Uterus (tissue), 4 donors: ENCODE measurements at places on chromosomes 5 and 9. TPM values are rescaled to one million over a fixed set of nuclear protein-coding genes. Genes with fewer than 3 reads are reported as not detected.
A peak's percentile ranks its signal among the peaks of the same experiment; 100 is the strongest.

GRCh38 chr9:108924466-108924865 lies 9.5 kb downstream of the ELP1 start:
- DNase-seq = no peak

DNA sequence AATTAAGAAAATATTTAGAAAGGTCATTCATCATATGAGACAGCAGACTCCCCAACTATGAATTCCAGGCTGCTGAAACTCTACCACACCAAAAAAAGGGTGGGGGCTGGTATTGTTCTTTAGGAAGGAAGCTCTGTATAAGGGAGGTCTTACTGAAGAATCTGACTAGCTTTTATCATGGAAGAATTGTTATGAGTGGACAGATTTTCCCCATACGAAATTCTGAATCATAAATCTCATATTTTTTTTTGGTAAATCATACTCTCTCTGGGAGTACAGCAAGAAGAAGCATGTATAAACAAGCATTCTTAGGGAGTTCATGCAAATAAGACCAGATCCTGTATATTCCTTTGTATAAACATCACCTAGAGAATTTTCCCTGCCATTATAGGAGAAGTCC lies 220.0 kb downstream of the SLC12A2 start:
- no peak for DNase-seq

DNA sequence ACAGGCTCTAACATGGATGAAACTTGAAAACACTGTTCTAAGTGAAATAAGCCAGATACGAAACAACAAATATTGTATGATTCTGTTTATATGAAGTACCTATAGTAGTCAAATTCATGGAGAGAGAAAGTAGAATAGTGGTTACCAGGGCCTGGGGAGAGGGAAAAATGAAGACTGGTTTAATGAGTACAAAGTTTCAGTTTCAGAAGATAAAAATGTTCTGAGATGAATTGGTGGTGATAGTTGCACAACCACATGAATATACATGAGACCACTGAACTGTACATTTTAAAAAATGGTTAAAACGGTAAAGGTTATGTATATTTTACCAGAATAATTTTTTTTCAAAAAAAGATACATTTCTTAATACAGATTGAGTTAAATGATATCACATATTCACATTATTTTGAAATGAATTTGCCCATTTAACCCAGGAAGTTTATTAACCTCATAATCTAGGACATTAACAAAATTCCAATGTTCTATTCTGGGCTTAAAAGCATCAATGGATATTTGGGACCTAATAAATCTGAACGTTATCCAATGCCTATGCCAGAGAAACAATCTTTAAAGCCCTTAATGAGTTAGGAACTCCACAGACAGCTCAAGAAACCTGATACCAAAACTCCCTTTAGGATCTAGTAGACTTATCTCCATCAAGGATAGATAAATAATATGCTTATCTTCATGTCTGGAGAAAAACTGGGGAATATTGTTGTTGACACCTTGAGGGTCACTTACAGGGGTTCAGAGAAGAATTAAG lies 521.3 kb downstream of the EFNA5 start:
- DNase-seq = no peak

GRCh38 chr9:123753016-123753415 lies 176.9 kb downstream of the DENND1A start:
- DNase-seq = no peak

GRCh38 chr9:91162784-91163443 lies 198.8 kb downstream of the AUH start:
- DNase-seq = no peak

GRCh38 chr9:102237520-102237919 lies 499.1 kb upstream of the GRIN3A start:
- no peak for DNase-seq

DNA sequence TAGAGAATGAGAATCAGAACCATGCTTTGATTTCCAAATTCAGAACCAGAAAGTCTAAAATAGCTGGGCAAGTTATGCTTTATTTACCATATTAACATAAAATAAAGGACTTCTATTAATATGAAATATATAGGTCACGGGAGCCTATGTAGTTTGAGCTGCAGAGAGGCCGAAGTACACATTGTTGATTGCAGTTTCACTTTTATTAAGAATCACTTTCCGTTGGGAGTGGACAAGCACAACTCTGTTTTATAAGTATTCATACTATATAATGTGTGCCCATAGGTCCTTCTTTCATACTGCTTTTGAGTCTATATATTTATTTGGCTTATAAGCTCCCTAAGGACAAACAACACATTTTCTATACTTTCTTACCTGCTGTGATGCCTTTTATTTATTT lies 58.7 kb upstream of the DMRT3 start:
- DNase-seq = no peak

GRCh38 chr5:149588936-149589335 lies 7.6 kb downstream of the ARHGEF37 start:
- DNase-seq = no peak

- no peak for DNase-seq
These were observed 6.8 kb downstream of the IFNB1 start for GRCh38 chr9:21070906-21071305.

- DNase-seq = peak; percentile 3
These were observed 5.1 kb upstream of the ORM1 start for GRCh38 chr9:114317665-114318357.

DNA sequence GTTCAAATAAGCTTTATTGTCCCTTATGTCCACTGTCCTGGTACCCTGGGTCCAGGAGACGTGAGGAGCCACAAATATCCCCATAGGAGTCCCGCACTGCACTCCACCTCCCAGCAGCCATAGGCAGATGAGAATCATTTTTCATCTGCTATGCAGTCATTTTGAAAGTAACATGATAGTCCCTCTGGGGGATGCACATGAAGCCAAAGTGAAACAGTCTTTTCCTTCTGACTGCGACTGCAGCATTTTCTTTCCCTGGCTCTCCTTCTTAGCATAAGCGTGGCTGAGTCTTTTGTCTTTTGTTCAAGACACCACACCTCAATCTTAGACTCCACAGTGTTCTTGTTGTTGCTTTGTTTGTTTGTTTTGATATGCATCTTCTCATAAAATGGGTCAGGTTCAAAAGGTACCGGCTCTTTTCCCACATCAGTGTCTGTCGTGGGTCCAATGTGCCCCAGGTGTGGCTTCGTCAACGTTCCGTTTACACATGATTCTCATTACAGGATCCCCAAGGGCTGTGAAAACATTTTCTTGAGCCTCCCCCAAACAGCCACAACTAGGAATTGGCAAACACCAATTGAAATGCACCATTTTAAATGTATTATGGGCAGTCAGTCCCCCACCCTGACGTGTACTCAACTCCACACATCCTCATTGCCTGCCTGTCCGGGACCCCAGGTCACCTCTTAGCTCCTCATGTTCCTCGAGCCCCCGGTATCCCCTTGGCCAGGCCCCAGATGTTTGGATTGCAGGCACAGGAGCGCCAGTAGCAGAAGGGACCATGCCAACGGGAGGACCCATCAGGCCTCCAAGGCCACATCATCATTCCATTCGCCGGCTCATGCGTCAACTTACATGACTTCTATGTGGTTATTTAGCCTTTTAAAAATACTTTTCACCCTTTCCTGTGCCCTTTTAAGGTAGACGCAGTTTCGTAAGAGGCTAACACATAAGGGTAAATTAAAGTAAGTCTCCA lies 237.8 kb upstream of the DAPK1 start:
- DNase-seq = no peak

GRCh38 chr9:115341426-115341825 lies 223.5 kb upstream of the TNC start:
- no peak for DNase-seq

GRCh38 chr5:1068204-1068894 lies 43.5 kb downstream of the SLC12A7 start:
- peak; percentile 35 for DNase-seq

DNA sequence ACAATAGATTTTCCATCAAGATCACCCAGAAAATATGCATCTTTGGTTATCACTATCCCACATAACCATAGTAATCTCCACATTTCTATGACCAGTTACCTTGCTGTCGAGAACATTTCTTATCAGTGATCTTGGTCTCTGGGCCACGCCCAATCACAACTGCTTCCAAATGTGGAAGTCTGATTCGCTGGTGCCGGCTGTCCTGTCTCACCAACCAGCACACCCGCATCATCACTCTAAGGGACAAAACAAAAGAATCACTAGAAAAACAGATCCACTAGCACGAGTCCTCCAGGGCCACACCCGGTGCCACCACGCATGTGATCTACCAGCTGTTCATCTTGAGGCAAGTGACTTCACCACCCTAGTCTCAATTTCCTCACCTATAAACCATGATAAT lies 11.8 kb downstream of the APTX start:
- no peak for DNase-seq

DNA sequence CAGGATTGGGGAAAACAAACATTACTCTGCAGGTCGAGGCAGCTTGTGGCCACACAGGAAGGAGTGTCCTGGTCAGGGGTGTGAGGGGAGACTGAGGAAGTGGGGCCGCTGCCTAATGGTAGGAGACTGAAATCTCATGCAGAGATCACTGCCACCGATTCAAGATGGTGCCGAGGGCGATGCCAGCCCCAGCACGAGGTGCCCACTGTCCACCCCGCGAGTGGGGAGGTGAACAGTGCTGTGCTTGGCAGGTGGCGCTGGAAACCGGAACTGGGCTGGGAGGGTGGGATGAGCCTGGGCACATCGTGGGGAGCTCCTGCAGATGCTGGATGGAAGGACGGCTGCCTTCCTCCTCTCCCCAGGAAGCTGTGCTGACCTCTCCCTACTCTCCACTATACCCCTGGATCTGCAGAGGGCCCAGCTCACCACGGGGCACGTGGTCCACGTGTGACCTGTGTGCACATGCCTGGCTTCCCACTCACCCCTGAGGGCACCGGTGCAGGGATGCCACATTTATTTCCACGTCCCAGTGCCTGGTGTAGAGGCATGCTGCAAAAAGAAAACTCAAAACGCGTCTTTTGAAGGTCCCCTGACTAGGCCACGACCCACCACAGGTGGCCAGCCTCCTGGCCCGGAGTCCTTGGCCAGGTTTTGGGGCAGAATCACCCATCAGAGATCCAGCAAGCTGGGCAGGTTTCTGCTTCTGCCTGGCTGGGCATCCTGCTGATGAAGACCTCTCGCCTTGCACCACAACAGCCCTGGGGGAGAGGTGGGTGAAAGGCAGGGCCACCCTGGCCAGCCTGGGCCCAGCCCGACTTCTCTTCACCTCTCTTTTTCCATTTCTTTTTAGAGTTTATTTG lies 71.7 kb upstream of the FCN1 start:
- no peak for DNase-seq

GRCh38 chr5:62900976-62901375 lies 322.4 kb downstream of the LRRC70 start:
- no peak for DNase-seq

GRCh38 chr5:126054577-126055347 lies 368.4 kb upstream of the GRAMD2B start:
- no peak for DNase-seq

GRCh38 chr5:52725065-52725746 lies 62.5 kb upstream of the ITGA1 start:
- DNase-seq = no peak

GRCh38 chr9:92095236-92095635 lies 20.0 kb downstream of the SPTLC1 start:
- no peak for DNase-seq

- no peak for DNase-seq
These were observed 64.7 kb upstream of the RICTOR start for GRCh38 chr5:39138892-39139291.

DNA sequence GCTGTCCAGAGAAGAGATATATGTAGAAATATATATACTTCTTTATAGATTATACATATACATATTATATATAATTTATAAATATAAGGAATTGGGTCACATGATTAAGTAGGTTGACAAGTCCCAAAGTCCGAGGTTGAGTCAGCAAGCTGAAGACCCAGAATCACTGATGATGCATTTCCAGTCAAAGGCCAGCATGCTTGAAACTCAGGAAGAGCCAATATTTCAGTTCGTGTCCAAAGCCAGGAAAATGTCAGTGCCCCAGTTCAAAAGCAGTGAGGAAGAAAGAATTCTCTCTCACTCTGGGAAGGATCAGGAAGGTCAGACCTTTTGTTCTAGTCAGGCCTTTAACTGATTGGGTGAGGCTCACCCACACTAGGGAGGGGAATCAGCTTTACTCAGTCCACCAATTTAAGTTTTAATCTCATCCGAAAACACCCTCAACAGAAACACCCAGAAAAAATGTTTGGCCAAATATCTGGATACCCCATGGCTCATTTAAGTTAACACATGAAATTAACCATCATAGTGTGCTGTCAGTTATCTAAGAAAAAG lies 42.0 kb upstream of the LVRN start:
- DNase-seq = no peak

GRCh38 chr9:19409401-19410194 lies 789 bp downstream of the ACER2 start:
- DNase-seq = peak; percentile 24

DNA sequence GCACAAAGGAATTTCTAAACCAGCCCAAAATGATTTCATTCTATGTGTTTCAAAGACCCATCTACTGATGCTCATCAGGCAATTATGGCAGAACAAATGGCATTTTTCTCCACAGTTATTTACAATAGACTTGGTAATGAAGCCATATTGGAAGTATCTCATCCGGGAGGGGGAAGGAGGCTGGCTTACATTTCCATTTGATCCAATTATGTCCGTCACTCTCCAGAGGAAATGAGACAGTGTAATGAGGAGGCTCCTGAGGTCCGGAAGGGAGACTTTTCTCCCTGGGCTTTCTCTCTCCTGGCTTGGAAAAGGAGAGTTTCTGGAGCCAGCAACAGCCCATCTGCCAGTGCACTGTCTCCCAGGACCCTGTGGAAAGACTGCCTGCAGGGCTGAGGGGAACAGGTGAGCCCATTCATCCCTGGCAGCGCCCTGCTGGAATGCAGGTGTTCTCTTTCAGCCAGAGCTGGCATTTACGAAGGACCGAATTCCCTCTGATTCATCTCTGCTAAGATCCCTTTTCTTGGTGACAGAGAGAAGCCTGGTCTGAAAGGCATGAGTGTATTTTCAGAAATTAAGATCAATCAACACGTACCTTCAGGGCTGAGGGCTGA lies 54.9 kb upstream of the SAP30L start:
- DNase-seq = no peak

TLX3 gene
- not detected for total RNA-seq

SLC22A4 gene
- total RNA-seq = 0.26 TPM

GABRA6 gene
- not detected for total RNA-seq

GPRIN1 gene
- 0.40 TPM for total RNA-seq

ADAMTS13 gene
- total RNA-seq = not detected

TIGD6 gene
- 6.8 TPM for total RNA-seq

SPATA31C1 gene
- not detected for total RNA-seq

ANKH gene
- total RNA-seq = 47.7 TPM
